ENCODE measurements at places on chromosomes 5 and 9.

DNA sequence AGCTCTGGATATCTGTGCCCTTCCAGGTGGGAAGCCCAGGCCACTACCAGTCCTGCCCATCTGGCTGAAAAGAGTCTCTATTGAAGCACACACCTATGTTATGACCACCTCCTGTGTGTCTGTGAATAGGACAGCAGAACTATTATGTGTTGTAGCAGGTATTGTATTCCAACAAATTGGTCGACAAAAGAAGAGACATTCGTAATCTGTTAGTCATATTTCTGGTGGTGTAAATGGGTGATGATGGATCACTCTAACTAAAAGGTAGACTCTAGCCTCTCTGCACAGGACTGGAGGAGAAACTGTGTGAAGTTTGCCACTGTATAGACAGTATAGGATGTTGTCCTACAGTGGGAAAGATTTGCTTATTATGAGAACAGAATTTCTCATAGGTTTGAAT is 416.1 kb downstream of the TMEM38B start:
- no peak for DNase-seq

GRCh38 chr9:105338308-105338707 is 93.9 kb downstream of the SLC44A1 start:
- DNase-seq: no peak

DNA sequence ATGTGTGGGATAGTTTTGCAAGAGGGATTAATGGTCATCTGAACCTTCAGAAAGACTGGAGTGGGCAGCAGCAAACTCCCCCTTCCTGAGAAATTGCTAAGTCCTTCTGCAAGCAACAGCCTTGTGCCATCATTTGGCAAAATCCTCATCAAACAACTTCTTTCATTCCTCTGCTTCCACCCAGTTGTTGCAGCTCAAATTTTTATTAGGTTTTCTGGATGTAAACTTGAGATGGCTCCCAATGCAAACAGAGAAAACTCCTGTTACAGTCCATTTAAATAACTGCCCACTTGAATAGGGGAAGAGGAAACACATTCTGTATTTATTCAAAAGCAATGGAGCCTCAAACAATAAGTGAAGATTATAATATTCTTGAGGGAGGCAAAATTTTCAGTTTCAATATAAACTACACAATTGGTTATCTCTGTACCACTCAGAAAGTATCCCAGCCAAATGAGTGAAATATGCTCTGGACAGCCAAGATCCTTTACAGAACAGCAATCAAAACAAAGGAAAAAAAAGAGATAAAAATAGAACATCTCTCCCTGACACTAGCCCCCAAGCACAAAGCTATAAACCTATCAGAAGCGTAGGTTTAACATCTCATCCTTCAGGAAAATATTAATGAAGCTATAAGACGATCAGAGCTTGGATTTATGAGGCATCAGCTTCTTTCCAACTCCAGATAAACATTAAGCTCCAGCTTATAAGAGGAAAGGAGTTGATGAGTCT is 17.3 kb upstream of the DAP start:
- no peak for DNase-seq

GRCh38 chr9:34072868-34073590 is 24.3 kb upstream of the UBAP2 start:
- DNase-seq: no peak

GRCh38 chr9:113844466-113844865 is 31.6 kb upstream of the ZNF618 start:
- DNase-seq: no peak

- DNase-seq: no peak
Measured at GRCh38 chr9:133278161-133279114, 3.4 kb upstream of the ABO start.

- no peak for DNase-seq
Measured at GRCh38 chr9:116843863-116844620, 156.9 kb downstream of the TRIM32 start.

DNA sequence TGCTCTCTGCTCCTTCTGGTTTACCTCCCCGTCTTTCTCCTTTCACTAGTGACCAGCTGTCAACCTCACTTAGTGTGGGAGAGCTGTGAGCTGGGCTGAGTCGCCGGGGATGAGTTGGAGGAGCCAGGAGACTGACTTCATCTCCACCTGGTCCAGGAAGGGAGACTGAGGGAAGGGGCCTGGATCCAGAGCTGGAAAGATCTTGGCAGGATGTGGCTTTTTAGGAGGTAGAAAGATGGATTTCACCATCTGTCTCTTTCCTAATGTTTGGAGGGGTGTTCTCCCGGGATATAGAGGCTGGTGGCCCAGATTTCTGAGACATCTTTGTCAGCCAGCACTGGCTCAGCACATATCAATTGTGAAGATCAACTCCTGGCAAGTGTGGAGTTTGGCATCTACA is 37.1 kb upstream of the TNC start:
- no peak for DNase-seq

GRCh38 chr9:112265391-112265790 is 68.0 kb downstream of the PTBP3 start:
- DNase-seq: no peak

DNA sequence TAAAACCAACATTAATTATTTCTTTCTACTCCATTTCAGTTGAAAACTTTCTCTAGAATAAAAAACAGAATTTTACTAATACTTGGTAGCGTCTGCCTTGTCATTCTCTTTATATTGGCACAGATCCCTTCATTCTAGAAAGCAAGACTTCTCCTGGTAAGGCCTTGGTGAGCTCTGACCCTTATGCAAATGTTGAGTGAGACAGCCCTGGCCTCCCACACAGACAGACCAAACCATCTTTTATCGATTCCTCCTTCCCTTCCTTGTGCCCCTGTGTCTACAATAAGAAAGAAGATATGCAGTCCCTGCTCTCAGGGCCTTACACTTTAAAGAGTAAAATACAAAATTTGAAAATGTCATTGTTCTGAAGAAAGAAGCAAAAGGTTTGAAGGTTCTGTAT is 262.2 kb downstream of the EFNA5 start:
- DNase-seq: no peak

DNA sequence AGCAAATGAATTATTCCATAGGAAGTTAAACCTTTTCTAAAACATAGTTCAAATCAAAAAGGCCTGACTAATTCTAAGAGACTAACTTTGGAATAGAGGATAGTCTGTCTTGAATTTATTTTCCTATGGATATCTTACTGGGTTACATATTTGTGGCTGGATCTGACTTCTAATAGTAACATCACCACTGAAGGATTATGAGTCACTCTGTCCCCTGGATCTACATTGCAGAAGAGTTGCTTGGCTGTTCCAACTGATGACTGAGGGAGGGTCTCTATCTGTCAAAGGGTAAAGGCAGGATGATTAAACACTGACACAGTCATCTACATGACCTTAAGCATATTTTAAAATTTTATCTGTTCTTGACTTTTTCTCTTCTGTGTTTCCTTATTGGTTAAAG is 119.6 kb upstream of the FST start:
- no peak for DNase-seq

DNA sequence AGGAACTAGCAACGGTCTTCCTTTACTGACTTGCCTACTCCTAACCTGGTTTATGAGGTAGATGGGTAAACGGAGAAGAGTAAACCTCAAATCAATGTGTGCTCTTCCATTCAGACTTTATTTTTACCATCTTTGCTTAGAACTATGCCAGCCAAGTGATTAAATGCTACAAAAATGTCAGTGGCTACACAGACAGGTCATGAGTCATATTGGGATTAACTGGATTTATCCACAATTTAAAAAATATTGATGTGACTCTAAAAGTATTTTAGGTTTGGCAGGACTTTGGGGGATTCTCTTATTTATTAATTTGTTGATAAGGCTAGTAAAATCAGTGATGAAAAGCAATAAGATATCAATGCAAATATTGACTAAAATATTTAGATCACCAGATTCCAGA is 275.0 kb downstream of the PLK2 start:
- no peak for DNase-seq

DNA sequence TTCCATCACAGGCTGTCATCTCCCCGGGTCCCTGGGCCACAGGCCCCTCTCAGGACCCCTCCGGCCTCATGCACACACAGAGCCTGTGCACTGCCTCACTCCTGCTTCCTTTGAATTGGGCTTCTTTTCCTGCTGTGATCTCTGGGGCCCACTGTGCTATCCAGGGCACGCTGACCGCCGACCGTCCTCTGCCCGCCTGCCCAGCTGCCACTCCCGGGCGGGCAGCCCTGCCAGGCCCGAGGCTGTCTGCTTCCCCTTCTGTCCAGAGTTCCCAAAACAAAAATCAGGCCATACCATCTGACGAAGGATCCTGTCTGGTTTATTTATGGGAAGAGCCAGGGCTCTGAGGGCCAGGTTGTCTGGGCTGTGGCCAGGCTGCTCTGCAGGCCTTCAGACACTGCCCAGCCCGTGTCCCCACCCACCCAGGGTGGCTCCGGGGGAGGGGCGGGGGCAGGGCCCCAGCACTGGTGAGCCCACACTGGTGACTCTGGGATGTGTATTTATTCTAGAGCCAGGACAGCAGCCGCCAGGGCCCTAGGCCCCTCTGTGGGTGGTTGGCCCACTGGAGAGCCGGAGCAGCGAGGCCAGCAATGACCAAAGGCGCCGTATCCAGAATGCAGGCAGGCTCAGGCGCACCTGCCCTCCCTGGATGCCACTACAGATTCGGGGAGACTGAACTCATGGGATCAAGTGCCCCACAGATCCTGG is 57.0 kb downstream of the ADAMTS2 start:
- DNase-seq: no peak

DNA sequence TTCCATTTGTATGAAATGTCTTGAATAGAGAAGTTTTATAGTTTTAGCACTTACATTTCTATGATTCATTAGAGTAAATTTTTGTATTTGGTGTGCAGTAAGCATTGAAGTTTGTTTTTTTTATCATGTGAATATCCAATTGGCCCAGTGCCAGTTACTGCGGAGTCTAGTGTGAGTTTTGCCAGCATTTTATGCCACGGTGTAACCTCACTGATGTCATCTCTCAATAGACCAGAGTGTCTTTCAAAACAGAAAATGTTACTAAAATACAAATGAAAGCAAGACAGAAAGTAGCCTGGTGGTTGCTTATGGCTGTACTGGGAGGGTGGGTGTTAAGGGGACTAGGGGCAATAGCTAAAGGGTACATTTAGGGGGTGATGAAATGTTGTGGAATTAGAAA is 62.8 kb downstream of the IPPK start:
- no peak for DNase-seq

DNA sequence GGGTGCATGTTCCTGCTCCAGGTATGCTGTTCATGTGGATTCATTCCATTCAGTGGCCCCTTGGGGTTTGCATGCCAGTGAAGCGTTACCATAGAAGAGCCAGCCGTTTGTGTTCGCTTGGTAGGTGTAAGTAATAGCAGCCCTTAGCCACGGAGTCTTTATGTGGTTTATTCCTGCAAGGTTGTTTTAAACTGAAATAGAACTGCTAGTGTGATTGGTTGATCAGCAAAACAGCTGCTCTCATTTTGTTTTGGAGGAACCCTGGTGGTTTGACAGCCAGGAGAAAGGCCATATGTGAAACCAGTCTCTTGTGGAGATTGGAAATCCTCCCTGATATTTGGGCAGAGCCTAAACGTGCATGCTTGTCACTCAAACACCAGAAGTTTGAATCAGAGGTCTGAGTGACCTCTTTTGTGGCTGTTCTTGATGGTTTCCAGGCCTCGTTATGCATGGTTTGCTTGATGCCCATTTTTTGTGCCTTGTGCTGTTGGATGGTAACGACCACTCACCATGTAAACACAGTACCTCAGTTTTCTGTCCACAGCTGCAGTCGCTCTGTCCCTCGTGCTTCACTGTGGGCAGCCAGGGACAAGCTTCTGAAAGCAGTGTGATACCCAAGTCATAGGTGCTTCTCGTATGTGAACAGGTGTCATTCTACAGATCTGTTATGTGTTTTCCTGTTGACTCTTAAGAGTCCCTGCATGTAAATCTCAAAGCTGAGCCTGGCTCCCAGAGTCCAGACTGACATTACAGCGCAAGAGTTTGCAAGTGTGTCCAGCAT is 58.3 kb upstream of the NXNL2 start:
- DNase-seq: no peak

DNA sequence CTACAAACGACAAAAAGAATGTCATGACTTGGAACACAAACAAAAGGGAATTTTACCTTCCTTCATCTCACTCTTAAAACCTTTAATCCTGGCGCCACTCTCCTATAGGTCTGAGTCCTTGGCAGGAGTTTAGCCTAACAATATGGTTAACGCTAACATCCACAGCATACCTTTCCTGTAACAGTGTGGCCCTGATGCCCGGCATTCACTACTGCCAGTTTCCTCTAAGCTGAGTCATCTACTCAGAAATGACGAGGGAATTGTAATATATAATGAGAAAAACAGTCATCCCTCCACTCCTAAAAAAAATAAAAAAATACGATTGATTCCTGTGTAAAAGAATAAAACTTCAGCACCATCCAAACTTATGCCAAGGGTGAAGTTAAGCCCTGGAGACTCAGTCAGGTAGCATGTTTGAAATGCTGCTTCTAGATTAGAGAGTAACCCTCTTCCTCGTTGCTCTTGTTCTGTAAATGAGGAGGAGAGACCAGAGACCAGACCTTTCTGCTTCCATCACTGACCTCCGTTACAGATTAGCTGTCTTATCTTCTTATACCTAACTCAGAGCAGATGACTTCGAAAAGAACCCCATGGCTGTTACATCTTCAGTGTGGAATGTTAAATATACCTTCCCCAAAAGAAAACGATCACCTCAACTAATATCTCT is 37.4 kb downstream of the CCDC125 start:
- no peak for DNase-seq

DNA sequence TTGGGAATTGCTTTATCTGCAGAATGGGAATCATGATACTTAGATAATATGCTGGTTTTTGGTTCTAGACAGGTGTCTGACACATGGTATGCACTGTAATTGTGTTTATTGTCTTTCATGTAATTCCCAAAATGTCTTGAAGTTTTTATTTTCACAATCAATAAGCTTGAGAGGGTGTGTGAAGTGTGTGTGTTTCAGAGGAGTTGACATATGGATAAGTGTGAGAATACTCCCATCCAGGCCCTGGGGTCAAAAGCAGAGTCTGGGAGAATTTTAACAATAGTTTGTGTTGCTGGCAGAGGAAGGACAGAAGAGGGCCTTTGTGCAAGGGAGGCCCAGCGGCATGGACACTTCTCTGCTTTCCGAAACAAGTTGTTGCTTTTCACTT is 8.4 kb downstream of the PRDM6 start:
- DNase-seq: no peak

DNA sequence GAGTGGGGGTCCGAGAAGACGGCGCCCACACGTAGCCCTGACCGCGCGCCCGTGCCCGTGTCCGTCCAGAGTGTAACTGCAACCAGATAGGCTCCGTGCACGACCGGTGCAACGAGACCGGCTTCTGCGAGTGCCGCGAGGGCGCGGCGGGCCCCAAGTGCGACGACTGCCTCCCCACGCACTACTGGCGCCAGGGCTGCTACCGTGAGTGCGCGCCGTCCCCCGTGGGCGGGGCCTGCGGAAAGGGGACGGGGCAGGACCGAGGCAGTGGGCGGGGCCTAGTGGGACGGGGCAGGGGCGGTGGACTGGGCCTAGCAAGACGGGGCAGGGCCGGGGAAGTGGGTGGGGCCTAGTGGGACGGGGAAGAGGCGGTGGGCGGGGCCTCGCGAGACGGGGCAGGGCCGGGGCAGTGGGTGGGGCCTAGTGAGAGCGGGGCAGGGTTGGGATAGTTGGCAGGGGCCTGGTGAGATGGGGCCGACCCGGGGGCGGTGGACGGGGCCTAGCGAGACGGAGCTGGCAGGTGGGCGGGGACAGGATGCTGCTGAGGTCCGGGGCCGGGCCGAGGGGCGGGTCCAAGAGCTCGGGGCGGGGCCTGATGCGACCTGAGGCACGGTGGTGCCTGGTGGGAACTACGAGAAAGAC is 79.1 kb downstream of the NTNG2 start:
- peak; percentile 99 for DNase-seq

- no peak for DNase-seq
Measured at GRCh38 chr5:53257806-53258373, 148.3 kb upstream of the MOCS2 start.

- DNase-seq: no peak
Measured at GRCh38 chr9:38346811-38347210, 45.7 kb upstream of the ALDH1B1 start.

Data from activated T-cell treated with anti-CD3 and anti-CD28 coated beads for 4 hours (primary cell).